ENCODE measurements at places on chromosomes 7 and 10.

DNA sequence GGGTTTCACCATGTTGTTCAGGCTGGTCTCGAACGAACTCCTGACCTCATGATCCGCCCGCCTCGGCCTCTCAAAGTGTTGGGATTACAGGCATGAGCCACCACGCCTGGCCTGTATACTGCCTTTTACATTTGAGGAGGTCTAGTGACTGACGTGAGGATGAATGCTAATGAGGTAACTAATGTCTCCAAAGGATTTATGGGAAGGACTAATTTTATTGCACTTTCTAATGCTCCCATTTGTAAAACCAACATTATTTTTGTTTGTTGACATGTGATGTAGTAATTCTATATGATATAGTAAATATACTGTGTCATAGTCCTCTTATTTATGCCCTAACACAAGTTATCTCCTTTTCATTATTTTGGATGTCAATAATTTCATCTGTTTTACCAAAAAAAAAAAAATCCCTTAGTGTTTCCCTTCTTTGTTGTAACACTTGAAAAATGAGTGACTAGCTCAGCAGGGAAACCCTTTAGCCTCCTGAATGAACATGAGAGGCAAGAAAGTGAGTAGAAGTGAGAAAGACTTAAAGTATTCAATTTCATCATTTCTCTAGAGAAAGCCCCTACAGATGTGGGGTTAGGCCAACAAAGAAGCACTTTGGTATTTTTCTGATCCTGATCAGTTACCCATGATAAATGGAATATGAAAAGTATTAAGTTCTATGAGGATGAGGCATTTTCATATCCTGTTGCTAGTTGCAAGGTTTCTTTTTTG is 596.9 kb upstream of the PCDH15 start:
- DNase-seq = no peak

DNA sequence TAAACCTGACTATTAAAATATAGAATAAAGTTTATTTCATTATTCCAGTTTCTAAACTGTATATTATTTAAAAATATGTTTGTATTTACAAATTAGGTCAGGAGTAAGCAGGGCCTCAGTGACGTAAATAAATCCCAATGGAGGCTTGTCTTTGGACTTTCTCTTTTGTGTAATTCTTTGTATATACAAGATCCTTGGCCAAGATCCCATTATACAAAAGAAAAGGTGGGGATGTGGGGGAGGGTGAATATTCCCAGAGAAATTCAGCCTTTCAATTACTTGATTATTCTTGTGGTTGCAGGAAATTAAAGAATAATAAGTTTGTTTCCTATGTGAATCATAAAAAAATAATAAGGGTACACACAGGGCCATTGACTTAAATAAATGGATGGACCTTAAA is 178.7 kb upstream of the PRPS1L1 start:
- DNase-seq = no peak

DNA sequence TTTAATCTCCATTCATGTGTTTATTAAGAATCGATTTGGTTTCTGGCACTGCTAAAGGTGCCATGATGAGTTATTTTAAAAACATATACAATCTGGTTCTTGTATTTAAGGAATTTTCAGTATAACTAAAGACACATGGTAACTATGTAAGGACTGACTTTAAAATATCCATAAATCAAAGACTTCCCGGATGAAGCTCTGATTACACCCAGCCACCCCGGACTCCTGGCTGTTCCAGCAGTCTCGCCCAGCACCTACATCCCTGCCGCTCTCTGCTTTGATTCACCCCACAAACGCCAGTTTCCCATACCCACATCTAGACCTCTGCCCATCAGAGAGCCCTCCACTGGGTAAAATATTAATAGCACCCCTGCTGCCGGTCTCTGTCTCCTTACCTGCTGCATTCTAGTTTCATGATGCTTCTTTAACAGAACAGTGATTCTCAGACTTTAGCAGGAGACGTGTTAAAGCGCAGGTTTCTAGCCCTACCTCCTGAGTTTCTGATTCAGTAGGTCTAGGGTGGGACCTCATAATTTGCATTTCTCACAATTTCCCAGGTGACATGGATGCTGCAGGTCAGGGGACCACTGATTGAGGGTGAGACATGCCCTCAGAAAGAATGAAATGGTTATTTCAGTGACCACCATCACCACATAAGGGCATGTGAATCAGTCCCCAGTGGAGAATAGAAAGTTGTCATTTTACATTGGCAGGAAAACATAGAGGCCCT is 185.7 kb downstream of the KIAA1217 start:
- DNase-seq = no peak

DNA sequence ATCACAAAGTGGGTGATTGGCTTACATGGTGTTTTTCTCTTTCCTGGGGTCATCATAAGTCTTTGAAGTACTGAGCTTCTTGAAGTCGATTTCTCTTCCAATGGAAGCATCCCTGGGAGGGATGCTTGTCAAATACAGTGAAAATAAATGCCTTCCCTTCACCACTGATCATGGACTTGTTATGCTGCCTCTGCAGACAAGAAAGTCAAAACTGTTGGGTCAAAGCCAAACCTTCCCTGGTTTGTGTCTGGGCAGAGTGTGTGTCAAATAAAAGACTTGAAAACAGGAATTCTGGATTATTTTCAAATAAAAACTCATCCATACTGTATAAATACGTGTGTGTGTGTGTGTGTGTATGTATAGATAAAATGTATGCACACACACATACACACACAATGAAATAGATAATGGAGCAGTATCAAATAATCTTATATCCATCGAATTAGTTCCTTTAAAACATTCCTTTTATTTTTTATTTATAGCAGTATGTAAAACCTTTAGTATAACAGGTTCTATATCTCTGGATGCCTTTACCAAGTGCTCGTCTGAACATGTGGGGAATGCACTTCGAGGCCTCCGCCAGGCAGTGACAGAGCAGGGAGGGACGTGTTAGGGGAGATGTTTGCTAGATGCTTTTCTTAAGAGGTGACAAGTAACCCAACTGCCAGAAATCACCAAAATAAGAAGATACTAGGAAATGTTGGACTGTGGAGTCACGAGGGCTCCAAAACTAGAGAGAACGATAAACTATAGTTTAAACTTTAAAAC is 27.2 kb upstream of the WNT16 start:
- no peak for DNase-seq

- no peak for DNase-seq
These were observed 58.5 kb upstream of the SORCS3 start for GRCh38 chr10:104582602-104582951.

DNA sequence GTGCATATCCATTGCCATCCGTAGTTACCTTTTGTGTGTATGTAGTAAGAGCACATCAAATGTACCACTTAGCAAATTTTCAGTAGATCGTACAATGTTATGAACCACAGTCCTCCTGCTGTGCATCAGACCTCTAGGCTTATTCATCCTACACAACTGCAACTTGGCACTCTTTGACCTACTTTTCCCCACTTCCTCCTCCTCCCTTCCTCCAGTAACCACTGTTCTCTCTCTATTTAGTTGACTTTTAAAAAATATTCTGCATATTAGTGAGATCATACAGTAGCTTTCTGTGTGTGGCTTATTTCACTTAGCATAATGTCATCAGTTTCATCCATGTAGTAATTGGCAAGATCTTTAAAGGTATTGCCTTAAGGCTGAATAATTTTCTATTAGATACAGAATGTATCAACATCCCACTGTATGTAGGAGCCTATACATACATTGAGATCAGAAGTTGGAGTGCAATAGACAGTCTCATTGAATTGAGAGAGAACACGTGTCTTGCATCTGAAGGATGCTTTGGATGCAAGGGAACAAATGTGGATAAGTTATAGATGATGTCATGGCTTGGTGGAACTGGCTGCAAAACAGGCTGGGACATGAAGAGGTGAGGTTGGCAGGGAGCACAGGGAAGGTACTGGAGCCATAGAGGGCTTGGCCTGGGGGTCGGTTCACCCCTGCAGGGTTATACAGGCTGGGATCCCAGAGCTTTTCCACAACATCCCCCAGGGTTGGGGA is 83.0 kb upstream of the FAM180A start:
- DNase-seq = no peak

DNA sequence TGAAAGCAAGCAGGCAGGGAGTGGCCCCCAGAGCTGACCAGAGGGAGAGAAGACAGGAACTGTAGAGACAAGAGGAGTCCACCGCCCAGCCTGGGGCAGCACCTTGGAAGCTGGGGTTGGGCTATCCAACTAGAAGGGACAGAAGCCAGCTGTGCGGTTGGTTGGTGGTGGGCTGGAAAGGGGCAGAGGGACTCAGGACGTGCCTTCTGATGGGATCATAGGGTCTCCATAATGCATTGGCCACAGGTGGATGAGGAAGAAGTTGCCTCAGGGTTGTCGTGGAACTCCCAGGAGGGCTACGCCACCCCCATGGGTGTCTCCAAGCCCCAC is 114.0 kb upstream of the RET start:
- DNase-seq = no peak

All from hippocampal formation (tissue), 2 donors.